ENCODE measurements at places on chromosomes 12 and 14.
A peak's percentile ranks its signal among the peaks of the same experiment; 100 is the strongest.

- DNase-seq: no peak
Observed at GRCh38 chr12:89325495-89325894, 26.8 kb downstream of the DUSP6 start.

GRCh38 chr12:12115514-12115913 lies 44.8 kb downstream of the BCL2L14 start:
- DNase-seq: no peak

DNA sequence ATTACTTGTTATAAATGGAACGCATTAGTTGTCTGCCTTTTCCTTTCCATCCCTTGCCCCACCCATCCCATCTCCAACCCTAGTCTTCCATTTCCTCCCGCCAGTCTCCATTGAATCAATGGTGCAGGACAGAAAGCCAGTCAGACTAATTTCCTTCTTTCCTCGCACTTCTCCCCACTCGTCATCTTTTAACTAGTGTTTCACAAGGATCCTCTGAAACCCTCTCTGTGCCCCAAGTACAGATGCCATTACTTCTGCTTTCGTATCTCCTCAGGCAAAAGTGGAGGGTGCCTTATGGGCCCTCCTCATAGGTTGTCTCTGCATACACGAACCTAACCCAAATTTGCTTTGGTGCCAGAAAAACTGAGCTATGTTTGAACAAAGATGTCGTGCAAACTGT lies 4.2 kb downstream of the DAZAP2 start:
- no peak for DNase-seq

DNA sequence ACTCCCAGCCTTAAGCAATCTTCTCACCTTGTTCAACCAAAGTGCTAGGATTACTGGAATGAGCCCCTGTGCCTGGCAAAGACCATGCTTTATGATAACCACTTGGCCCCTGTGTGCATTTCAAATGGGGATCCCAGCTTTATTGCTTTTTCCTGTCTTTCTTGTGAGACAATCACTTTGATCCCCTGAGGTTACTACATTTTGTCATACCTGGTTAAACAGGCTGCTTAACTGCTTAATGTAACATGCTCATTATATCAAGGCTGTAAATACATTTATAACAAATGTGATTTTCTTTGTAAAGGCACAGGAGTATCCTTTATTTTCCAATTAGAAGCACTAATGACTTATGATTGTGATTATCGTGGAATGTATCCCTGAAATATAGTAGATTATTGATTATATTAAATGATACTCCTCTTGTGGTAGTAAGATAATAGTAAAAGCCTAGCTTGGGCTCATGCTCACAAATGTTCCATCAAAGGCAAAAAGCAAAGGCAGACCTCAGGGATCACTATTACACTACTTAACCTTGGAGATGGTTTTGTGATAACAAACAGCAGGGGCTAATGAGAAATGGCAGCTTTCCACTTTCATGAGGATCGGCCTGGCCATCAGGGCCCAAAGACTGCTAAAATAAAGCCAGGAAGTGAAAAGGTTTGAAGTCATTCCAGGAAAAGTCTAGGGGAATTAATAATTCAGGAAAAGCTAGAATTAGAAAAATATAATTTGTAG lies 290.8 kb upstream of the MDGA2 start:
- DNase-seq: no peak

DNA sequence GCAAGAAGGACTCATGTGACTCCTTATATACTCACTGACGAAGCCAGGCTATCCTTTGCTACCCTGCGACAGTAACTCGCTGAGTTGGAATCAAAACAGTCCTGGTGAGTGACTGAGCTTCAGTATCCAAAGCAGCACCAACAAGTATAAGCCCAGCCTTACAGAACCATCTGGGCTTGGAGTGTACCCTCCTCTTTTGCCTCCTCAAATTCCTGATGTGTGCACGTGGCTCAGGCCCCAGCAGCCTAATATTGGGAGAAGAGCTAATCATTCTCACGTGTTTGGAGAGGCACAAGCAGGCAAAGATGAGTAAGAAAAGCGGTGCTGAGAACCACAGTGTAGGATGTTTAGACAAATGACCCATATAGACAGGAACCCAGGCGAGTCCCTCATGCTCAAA lies 34.4 kb downstream of the PPTC7 start:
- no peak for DNase-seq

DNA sequence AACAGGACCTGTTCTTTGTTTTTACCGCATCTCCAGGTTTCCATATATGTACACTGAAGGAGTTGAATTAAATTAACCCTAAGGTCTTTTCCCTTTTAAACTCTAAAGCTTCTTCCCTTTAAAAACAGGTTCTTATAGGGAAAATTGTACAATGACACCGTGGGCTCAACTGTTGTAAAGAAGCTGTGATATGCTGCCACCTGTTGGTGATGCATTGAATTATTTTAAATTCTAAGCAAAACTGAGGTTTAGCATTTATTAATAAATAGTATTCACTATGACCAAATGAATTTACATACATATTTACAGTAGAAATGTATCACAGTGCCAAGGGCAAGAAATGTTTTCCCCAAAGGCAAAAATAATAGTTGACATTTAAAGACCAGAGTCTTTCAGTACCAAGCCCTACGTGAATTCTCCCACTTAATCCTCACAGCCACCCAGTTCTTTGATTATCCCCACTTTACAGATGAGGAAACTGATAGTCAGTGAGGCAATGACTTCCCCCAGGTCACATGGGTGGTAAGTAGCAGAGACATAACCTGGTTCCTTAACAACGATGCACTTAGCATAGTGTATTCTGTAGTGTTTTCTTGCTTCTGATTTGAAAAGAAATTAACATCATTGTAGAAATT lies 35.7 kb upstream of the TMEM263 start:
- DNase-seq: peak; percentile 38

DNA sequence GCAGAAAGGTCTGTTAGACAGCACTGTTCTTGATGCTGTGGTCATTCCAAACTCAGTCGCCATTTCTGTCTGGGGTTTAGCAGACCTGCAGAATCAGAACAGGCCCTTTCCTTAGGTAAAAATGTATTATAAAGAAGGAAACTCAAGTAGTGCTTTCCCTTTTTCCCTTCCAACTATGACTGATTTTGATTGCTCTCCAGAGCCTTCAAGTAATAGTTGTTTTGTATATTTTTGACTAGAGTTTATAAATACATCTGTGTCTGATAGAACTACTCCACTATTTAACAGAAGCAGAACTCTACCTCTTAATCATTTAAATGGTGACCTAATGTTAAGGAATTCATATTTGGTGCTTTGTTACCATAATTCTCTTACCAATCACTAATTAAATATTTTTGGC lies 74.0 kb downstream of the WNK1 start:
- DNase-seq: no peak

- DNase-seq: no peak
Observed at GRCh38 chr14:94936901-94937685, 167.2 kb upstream of the GSC start.

GRCh38 chr12:6699989-6700645 lies 498 bp downstream of the PIANP start:
- no peak for DNase-seq

GRCh38 chr14:97457575-97458085 lies 660.4 kb downstream of the VRK1 start:
- DNase-seq: no peak

- no peak for DNase-seq
Observed at GRCh38 chr12:53594897-53595615, 31.1 kb downstream of the ATF7 start.

- DNase-seq: no peak
Observed at GRCh38 chr12:31895449-31896150, 63.6 kb upstream of the RESF1 start.

- DNase-seq: no peak
Observed at GRCh38 chr14:92952481-92953298, 29.7 kb downstream of the CHGA start.

DNA sequence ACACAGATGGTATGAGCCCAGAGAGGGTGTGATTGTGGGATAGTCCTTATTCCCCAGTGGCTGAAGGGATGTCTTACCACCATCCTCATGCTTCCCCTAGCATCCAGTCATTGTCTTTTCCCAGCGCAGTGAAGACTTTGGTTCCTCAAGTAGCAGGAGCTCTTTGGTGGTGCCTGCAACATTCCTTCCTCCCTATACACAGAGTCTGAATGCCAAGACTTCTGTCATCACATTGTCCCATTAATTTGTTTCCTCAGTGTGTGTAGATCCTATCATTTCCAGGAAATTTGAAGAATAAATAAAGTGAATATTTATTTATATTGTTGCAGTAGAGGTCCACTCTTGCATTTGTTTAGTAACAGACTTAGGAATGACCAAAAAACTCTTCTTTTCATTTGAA lies 147.2 kb downstream of the DACT1 start:
- no peak for DNase-seq

DNA sequence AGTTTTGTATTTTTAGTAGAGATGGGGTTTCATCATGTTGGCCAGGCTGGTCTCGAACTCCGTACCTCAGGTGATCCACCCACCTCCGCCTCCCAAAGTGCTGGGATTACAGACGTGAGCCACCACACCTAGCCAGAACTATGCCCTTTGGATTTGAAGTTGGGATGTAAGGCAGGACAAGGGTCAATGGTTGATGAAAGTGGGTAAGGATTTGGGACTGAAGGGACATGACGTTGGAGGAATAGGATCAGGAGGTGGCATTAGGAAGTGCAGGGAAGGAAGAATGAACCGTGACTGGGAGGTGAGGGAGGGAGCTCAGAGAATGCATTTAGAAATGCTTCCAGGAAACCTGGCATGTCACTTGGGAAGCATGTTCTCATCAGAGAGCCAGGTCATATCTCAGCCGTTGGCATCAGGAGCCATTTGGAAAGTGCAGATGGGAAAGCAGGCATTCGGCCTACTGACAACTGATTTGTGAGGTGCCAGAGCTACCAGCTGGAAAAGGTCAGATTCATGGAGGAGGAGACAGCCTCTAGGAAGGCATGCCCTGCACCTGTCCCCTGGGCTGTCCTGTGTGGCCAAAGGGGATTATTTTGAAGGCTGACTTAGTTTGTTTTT lies 2.2 kb downstream of the CRADD start:
- no peak for DNase-seq

GRCh38 chr14:87868920-87869319 lies 124.1 kb downstream of the GALC start:
- no peak for DNase-seq

GRCh38 chr12:115037830-115038229 lies 353.9 kb upstream of the TBX3 start:
- no peak for DNase-seq

- no peak for DNase-seq
Observed at GRCh38 chr14:36751106-36751505, 89.4 kb downstream of the PAX9 start.

DNA sequence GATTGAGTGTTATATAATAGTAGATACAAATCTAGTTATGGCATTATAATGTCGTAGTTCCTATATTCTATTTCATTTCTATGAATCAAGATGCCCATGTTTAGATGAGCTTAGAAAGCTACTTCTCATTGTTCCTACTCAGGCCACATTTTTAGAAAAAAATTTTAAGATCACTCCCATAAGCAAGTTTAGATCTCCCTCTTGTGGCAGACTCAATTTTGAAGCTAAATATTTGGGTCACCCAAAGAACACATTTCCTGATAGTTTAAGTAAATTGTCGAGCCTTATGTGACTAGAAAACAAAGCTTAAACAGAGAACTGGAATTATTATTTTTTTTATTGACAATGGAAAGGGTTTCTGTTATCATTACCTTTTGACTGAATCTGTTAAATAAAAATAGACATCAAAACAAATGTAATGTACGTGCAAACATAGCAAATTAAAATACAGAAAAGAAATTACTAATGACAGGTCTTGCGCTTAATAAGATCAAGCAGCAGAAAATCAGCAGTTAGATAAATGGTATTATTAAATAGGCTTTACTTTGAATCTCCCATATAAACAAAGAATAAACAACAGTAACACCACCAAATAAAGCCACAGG lies 180.2 kb downstream of the ACSS3 start:
- DNase-seq: peak; percentile 10

DNA sequence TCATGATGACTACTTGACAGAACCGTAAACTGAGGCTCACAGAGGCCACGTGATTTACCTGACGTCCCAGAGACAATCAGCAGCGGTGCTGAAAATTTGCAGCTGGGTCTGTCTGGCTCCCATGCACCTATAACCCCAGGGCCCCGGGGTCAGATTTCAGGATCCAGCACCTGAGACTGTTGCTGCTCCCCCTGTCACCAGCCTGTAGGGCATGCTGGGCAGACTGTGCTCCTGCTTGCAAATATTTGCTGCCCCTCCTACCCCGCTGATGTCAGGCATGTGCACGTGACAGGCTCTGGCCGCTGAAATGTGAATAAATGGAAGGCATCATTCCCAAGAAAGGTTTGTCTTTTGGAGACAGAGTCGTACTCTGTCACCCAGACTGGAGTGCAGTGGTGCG lies 6.0 kb downstream of the MMAB start:
- no peak for DNase-seq

DNA sequence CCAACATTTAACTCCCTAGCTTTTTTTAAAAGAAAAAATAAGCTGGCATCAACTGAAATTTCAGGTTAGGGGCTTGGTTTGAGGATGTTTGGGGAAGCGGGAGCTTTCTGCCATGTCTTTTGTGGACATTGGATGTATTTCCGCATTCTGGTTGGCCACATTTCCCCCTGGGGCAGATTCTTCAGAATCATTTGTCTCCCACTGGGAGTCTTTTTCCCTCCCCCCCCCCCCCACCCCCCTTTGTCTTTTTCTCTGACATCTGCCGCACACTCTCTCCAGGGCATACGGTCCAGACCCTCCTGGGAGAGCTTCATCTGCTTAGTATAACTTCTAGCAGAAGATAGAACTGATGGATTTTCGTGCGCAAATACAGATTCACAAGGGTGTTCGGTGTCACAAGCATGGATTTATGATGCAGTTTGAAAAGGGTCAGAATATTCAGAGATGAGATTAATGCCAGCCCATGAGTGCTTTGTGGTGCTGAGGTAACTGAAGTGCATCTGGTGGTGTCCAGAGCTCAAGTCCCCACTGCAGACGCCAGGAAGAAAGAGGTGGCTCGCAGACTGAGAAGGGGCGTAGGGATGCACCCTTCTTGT lies 40.2 kb downstream of the ETV6 start:
- peak; percentile 25 for DNase-seq

DNA sequence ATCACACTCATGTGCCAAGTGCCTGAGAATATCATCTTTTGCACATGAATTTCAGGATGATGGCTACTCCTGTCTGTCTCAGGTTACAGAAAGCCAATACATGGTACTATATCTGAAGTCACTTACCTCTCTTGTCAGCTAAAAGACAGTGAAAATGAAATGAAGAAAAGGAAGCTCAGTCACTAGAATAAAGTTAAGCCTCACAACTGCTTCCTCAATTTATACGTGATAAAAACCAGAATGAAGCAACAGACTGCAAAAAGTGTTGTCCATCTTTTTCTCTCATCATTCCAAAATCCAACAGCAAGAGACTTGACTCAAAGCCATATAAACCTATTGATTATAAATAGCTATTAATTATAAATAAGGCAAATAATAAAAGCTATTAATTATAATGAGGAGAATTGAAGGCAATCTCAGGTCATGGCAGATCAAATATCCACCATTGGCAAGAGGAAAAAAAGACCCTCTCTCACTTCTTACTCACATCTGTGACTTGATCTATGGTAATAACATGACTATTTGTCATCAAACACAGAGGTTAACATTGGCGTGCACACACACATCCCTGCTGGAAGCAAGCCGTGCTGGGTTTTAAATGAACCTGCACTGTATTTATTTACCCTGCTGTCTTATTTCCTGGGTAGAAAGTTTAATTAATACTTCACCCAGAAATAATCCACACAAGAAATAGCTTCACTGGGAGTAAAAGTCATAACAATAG lies 10.0 kb downstream of the NIN start:
- DNase-seq: no peak

- no peak for DNase-seq
Observed at GRCh38 chr12:102005256-102005655, 56.5 kb downstream of the WASHC3 start.

GRCh38 chr14:64438181-64438841 lies 27.0 kb upstream of the AKAP5 start:
- no peak for DNase-seq
